ENCODE measurements at places on chromosomes 5 and 9.

GRCh38 chr5:37931541-37931940 is 91.7 kb upstream of the GDNF start:
- no peak for DNase-seq

DNA sequence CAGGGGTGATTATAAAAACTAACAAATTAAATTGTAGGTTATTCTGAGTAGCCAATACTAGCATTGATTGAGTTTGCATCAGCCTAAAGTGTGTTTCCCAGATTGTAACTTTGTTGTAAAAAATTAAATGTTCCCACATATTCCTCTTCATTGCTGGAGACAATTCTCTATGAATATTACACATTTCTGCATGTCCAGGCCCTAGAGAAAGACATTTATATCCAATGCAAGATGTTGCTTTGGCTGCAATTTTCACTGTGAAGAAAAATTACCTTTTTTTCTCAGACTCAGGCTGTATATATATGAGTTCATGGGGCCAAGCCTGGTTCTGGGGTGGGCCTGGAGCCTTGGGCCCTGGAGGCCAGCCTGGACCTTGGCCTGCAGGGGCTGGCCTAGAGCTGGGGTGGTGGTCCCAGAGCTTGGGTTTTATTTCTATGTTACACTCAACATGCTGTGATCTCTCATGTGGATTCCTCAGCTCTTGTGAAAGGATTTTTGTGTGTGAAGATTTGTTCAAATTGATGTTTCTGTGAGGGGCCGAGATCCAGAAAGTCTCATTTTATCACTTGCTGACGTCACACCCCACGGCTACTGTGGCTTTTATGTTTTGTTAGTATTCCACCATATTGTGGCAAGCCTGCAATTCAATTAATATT is 232.5 kb downstream of the SPATA31A1 start:
- DNase-seq, result no peak

- no peak for DNase-seq
Observed at GRCh38 chr5:42718591-42718990, 38.0 kb upstream of the CCDC152 start.

DNA sequence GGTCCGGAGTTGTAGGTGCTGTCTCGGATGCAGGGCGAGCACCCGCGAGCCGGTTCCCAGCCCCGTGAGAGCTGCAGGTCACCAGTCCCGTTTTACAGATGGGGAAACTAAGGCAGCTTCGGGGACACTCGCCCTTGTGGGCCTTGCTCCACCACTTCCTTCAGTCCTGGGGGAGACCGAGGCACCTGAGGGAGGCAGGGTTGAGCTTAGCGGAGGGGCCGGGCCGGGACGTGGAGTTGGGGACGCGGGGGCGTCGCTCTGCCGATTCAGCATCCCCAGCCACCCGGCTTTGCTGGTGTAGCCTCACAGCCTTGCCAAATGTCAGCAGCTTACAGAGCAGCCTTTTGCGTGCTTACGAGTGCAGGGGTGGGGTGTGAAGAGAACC is 530 bp downstream of the BBLN start:
- no peak for DNase-seq

- no peak for DNase-seq
Observed at GRCh38 chr5:134634227-134634626, 1.6 kb upstream of the SAR1B start.

- DNase-seq, result no peak
Observed at GRCh38 chr5:69083412-69083811, 10.4 kb upstream of the SLC30A5 start.

- DNase-seq, result no peak
Observed at GRCh38 chr9:95764533-95765319, 110.8 kb upstream of the ERCC6L2 start.

GRCh38 chr5:176837707-176838115 is 27.4 kb downstream of the UNC5A start:
- peak; percentile 60 for DNase-seq

GRCh38 chr5:34034534-34035327 is 8.3 kb downstream of the C1QTNF3 start:
- DNase-seq, result no peak

- no peak for DNase-seq
Observed at GRCh38 chr5:132259069-132259851, 1.8 kb downstream of the PDLIM4 start.

DNA sequence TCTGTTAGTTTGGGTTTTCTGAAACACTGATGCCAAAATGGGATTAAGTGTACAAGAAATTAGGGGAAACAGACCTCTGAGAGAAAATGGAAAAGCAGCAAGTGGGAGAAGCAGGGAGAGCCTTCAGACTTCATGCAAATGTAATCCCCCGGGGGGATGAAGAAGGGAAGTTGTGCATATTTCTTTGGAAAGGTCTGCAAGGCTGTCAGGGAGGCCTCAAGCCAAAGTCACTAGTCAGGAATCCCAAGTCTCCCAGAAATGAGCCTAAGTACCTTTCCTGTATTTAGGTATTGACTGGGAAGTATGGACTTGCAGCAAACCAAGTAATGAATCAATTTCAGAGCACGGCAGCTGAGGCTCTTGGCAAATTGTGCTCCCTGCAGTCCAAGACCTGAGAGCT is 2.2 kb downstream of the FTMT start:
- DNase-seq, result no peak

- no peak for DNase-seq
Observed at GRCh38 chr5:18772475-18772874, 1138.2 kb downstream of the TAF11L14 start.

DNA sequence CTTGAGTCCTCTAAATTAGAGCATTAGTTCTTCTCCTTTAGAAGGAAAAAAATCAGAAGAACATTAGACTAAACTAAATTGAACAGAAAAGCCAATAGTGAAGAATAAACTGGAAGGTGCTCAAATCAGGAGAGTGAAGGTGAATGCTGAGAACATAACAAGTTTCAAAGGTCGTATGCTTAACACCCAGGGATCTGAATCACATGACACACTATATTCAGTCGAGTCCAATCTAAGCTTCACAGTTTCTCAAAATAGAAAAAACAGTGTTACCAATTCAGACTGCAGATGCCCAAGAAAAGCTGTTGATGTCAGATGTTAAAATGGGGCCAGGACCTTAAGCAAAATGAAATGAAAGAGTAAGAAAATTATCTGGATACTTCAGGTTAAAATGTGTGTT is 614.5 kb downstream of the EFNA5 start:
- DNase-seq, result no peak

GRCh38 chr9:33044677-33045282 is 19.7 kb downstream of the DNAJA1 start:
- no peak for DNase-seq

DNA sequence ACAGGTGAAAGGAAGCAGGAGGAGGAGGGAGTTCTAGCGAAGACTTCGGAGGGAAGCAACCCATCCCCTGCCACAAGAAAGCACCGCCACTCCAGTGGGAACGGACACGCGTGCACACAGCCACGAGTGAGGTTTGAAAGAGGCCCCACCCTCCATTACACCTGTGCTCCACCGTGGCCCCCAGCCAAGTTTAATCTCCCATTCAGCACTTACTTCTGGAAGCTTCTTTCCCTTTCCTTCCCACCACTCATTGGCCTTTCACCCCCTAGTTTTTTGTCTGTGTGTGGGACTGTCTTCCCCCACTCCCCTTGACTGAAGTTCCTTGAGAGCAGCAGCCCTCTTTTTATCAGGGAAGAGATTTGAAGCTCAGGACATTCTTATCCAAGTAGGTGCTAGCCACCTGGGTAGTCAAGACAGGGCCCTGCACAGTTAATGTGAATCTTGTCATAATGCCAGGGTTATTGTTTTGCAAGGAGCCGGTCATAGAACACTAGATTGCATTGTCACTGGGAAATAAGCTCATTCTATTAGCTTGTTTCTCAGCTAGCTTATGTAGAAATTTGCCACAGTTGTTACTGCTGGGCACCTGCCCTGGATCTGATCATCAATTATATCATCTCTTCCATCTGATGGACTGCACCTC is 256.0 kb downstream of the DOCK8 start:
- DNase-seq, result no peak

DNA sequence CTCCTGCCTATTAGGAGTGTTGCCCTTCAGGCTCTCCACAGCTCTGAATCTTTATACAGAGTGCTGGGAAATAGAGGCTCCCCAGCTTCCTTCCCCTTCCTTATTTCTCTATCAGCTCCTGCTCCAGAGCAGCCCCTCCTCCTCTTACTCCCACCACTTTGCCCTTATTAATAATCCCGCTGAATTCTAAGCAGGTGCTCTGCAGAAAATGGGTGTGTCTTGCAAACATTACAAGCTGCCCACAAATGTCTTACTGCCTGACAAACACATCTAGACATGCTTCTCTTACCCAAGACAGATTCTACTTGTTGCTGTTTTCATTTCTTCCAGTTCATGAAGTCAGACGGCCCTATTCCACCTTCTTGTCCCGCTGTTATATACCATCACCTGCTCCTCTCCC is 6.4 kb downstream of the PHF24 start:
- no peak for DNase-seq

DNA sequence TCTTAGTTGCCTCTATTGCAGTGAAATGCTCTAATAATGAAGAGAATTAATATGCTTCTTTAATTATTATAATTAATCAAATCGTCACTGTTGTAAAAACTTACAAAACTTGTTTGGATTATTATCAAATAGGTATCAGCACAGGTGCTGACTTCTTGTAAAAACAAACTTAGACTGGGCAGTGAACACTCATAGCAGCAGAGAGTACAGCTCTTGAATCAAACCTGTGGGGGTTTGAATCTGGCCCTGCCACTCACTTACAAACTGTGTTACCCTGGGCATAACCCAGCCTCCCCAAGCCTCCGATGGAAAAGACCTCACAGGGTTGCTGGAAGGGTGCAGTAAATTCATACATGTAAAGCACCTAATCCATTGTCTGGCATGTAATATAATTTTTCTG is 35.1 kb downstream of the MAP3K1 start:
- DNase-seq, result no peak

DNA sequence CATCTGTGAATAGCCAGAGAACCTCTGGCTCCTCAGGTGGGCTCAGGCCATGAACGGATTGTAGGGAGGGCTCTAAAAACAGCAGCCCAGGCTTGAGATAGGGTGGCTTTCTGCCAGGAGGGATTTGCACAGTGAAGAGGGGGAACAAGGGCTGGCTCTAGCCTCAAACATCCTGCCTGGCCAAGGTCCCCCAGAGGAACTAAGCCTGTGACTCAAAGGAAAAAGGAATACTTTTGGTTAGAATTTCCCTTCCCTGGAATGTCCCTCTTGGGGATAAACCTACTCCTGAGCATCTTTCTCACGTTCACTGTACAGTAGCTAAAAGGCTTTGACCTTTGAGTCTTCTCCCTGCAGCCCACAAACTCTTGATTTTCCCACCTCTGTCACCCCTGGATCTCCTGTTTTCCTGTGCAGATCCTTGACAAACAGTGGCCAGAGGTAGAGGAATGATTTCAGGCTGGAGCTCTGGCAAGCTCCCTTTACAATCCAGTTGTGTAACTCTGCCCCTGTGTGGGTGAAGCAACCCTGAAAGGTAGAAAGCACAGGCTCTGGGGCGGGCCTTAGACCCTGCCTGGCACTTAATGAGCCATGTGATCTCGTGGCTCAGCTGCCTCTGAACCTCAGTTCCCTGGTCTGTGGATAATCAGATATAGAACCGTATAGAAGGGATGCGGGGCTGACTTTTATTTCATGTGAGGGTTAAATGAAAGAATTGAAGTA is 17.4 kb downstream of the SEC61B start:
- DNase-seq, result no peak

Data from GDM1 (cell line).